Left colon (tissue), 2 donors: ENCODE measurements at places on chromosomes 16 and 17.

GRCh38 chr17:43732958-43733357 lies 25.6 kb downstream of the SOST start:
- no peak for DNase-seq

GRCh38 chr16:53435066-53435688 lies 906 bp downstream of the RBL2 start:
- DNase-seq: peak; percentile 84

DNA sequence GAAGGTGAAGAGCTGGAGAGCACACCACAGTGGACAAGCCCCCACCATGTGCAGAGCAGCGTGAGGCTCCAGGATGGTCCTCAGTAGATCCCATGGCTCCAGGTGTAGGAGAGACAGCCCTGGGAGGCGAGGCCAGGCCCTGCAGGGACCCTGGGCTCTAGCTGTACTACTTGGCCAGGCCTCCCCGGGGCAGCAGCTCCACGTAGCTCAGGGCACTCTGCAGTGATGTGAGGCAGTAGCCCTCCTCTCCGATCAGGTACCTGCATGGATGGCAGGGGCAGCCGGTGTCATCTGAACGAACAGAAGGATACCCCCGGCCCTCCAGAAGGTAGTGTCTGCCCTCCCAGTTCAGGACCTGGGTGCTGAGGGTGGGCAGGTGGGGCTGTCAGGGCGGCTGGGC lies 6.2 kb upstream of the SPATA2L start:
- DNase-seq: no peak

DNA sequence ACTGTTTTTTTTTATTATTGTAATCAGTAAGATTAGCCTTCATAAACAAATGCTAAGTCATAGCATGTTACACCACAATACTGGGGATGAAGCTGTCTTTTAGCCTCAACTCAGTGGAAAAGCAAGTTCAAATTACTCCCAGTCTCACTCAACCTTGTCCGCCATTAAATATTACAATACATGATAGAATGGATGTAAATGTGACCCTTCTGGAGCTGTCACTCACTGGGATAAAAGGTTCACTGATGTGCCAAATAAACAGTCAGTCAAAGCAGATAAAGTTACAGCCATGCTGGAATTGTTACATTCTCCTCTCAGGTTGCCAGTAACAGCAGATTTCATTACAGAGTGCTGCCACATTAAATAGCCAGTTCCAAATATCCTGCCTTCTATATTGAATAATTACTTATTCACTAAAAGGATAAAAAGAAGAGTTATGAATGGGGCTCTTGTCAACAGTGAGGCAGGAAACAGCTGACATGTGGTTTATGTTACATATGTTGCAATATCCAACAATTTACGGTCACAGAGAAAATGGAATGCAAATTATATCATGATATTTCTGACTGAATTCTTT lies 53.4 kb downstream of the BRIP1 start:
- DNase-seq: no peak

GRCh38 chr17:75829747-75830146 lies 14.5 kb downstream of the UNC13D start:
- no peak for DNase-seq

DNA sequence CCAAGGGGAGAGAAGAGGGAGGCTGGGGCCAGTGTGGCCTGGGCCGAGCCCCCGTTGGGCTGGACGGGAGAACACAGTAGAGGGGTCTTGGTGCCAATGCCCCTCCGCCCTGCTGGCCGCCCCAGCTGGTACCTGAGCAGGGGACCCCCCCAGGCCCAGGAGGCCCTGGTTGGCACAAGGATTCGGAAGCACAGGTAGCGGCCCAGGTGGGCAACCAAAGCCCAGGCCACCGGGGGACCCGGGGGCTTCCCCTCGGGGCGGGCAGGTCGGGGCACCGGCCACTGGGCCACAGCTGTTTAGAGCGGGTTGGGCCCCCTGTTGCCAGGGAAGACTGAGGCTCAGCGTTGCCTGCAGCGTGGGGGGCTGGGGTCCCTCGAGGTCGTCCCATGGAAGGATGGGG lies 28.2 kb upstream of the C1QTNF8 start:
- no peak for DNase-seq

GRCh38 chr17:55576996-55577586 lies 65.8 kb upstream of the SMIM36 start:
- DNase-seq: no peak

GRCh38 chr17:14793237-14793636 lies 471.9 kb downstream of the PMP22 start:
- no peak for DNase-seq

DNA sequence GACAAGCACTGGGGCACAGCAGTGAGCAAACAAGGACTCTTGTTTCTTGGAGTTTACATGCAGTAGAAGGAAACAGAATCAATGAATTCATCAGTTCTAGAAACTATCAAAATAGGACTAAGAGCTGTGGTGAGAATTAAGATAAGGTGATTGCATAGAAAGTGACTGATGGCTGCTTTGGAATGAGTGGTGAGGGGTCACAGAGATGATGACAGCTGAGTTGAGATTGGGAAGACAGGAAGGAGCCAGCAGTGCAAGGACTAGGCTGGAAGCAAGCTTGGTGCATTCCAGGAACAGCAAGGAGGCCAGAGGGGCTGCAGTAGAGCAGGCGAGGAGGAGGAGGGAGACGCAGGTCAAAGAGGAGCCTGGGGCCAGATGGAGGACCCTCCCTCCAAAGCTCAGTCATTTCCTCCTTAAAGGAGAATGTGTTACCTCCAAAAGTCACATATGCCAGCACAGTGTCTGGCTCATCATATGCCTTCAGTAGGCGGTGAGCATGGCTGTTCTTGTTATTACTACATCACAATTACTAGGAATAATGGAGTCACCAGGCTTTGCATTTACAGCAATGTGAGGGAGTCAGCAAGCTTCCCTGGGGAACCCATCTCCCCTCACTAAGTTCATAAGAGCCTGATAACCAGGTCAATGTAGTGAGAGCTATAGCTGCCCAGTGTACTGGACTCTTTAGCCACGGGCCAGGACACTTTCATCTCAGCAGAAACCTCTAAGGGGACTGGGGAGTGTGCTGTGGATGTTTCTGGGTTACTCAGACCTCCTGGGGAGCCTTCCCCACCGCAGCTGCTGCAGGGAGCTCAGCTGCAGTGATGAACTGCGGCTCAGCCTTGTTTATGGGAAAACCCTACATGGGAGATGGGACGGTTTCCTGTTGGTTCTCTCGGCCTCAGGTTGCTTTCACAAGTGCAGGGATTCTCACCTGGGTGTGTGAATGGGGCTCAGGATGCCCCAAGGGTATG lies 157.2 kb downstream of the SEC14L1 start:
- no peak for DNase-seq

DNA sequence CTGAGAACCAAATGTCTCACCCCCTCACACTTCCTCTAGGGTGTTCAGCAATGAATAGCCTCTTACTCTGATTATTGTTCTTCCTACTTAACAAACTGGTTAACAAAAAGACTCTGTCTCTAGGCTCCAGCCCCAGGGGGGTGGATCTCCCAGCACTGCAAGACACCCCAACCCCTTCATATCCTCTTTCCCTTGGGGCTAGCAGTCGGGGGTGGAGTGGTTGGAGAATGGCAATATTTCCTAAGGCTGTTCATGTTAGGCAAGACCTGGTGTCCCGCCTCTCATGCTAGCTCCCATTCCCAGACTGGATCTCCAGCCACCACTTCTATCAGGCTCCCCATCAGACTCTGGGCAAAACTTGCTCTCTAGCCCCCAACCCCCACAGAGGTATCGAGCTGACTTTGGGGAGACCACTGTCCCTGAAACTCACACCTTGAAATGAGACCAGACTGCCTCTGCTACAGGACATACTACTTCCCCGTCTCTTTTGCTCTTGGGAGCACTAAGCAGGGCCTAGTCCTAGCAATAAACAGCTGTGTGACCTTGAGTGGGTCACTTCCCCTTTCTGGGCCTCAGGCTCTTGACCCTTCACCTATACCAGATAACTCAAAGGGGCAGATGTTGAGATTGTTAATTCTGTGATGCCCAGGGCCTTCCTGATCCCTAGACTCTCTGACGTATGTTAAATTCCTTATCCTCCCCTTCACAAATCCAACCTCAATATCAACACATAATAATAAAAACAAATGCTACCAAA lies 2.4 kb downstream of the SLC25A35 start:
- no peak for DNase-seq

DNA sequence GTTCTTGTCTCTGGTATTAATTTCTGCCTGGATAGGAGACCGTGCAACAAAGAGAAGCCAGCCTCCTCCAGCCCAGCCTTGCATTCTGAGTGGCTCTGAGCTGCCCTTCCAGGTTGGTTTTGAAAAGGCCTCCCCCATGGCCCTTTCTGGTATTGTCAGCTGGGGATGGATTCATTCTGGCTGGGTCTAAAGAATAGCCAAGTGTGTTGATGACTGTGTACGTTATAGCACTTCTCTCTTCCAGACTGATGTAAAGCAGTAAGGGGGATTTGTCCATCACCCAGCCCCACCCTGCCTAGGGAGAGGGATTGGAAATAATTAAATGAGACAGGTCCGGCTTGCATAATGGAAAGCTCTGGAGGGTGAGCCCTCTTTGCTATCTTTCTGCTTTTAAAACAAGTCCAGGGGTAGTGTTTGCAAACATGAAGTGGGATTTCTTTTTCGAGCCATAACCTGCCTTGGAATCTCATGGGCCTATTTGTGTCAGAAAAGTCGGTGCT lies 146.4 kb downstream of the MSI2 start:
- DNase-seq: no peak

DNA sequence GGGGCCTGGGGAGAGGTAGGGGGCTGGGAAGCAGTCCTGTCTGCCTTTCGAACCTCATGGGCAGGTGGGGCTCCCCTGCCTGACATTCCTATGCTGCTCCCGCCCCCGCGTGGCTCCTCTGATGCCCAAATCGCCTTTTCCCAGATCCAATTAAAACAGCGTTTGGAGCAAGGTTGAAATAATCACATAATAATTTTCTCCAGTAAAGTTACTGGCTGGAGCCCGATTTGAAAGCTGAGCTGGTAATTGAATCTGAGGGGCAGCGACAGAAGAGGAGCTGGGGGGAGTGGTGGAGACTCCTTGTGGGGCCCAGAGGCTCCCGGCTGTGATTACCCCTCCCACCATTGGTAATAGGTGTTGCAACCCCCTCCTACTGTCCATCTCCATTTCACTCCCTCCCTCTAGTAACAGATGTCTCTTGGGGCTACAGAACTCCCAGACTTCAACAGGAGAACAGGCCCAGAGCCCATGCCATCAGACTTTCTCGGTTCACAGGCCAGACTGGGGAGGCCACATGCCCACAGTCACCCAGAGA lies 38.9 kb upstream of the C1QL1 start:
- DNase-seq: no peak

DNA sequence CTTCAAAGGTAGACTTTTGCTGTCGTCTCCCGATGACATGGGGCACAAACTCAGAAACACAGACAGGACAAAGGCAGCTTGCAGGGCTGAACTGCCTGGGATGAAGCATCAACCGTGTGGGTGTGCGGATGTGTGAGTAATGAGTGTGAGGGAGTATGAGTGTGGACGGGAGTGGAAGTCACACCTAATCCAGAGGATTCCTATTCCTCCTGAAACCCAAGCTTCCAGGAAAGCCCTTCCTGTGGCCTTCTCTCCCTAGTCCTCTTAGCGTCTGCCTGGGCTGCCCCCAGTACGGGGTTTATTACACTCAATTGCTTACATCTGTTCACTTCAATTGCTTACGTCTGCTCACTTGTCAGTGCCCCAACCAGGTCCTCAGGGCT lies 2.3 kb upstream of the IL4R start:
- no peak for DNase-seq
